Immature natural killer cell (primary cell): ENCODE measurements at places on chromosomes 11 and 22. TPM values are rescaled to one million over a fixed set of nuclear protein-coding genes. Genes with fewer than 3 reads are reported as not detected.

DNA sequence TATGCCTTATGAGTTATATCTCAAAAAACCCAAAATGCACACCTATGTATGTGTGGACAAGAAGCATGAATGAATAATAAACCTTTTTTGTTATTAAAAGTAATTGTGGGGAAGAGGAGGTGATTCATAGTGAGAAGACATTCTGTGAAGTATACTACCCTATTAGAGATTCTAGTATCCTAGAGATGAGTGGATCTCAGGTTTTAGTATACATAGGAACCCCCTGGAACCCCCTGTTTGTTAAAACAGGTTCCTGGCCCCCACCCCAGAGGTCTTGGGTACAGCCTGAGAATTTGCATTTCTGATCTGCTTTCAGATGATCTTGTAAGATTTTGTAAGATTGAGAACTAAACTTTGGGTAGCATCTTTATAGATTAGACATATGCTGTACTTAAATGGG lies 17.5 kb downstream of the NUCB2 start:
- DNase-seq: no peak

- DNase-seq: no peak
These were observed 843 bp downstream of the OR56B1 start for GRCh38 chr11:5737091-5737490.

GRCh38 chr11:106601684-106602297 lies 416.5 kb downstream of the GUCY1A2 start:
- no peak for DNase-seq

DNA sequence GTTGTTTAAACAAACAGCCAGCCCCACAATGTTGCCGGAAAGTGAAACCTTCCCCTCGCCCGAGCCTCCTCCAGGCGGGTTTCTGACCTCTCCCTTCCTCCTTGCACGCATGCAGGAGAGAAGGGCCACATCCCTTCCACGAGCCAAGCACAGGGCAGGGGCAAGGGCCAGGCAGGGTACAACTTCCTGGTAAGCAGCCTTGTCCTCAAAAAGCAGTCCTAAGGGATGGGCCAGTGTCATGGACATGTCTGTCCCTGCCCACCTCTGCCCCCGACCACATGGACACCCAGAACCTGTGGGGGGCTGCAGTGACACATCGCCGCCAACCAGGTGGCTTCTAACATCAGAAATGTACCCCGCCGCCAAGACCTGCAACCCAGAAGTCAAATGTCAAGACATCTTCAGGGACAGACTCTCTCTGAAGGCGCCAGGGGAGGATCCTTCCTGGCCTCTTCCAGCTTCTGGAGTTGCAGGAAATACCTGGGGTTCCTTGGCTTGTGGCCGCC lies 145.3 kb downstream of the CRYBB2 start:
- no peak for DNase-seq

DNA sequence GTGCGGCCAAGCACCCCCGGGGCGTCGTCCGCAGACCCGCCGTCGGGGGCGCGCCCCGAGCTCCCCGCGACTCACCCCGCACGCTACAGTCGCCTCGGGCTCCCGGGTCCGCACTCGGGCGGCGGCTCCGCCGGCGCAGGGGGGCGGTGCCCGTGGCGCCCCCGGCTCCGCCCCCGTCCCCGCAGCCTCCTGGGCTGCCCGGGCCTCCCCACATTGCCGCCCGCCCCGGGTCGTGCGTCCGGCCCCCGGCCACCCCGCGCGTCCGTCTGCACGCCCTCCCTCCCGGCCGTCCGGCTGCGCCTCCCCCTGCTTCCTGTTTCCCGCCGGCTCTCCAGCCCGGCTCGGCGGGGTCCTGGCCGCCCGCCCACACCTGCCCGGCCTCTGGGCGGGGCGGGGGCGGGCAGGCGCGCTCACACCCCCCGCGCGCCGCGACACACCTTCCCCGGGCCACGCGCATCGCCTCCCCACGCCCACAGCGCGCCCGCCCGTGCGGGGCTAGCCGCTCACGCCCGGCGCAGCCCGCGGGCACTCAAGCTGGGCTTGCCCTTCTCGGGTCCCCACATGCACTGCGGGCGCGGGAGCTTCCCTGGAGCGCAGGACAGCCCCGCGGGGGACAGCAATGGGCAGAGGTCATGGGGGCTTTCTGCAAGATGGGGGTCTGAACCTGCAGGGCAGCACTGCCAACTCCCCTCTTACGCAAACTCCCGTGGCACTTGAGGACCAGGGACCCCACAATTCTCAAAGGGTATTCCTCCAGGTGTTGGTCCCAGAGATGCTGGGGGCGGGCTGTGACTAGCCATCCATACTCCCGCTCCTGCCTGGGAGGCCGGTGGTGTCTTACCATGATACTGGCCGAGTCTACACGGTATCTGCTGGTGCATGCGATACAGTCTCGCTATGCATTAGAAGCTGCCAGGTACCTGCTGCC lies at the start of gene CARD10:
Gene CARD10, minus strand, starts transcription at position 148 of the 928 bp plus-strand sequence. CDS start 215 bp downstream, outside the sequence.
- no peak for DNase-seq

DNA sequence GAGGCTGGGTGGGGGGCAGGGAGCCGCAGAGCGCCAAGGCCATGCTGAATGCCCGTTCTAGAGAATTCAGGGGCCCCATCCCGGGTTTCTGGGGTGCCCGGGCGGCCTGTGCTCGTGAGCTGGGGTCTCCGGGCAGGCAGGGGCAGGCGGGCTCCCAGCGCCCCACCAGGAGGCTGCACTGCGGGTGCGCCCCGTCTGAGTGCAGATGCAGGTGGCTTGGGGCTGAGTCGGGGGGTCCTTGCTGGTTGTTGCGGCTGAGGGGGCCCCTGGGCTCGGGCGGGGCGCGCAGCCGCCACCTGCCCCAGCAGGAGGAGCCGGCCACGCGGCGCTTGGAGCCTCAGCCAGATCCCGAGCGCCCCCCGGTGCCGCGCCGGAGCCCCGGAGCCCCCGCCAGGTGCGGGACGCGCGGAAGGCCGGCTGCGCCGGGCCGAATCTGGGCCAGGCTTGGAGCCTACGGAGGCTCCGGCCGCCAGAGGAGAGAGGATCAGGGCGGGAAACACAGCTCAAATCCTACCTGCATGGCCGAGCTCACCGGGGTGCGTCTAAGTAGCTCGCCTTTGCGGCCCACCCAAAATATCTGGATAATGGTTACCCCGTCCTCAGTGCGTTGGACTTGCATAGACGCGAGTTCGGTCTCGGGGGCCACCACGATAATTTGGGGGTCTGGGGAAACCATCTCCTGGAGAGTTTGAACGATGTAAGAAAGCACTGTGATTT lies 590 bp upstream of the IGF2 start:
- no peak for DNase-seq

- DNase-seq: no peak
These were observed 3.5 kb upstream of the COX8A start for GRCh38 chr11:63970902-63971301.

GRCh38 chr11:76313913-76314740 lies 66.8 kb downstream of the THAP12 start:
- no peak for DNase-seq

GRCh38 chr11:48093795-48094642 lies 113.7 kb downstream of the PTPRJ start:
- no peak for DNase-seq

CASP5 gene
- not detected for polyA plus RNA-seq

SSTR3 gene
- polyA plus RNA-seq: not detected

IGHMBP2 gene
- polyA plus RNA-seq: 8.9 TPM
